ENCODE measurements at places on chromosomes 7 and 10. TPM values are rescaled to one million over a fixed set of nuclear protein-coding genes. Genes with fewer than 3 reads are reported as not detected.

The MLLT10 gene
- total RNA-seq: 56.8 TPM

The CD36 gene
- total RNA-seq: 935 TPM

The GOT1 gene
- 21.9 TPM for total RNA-seq

The HIP1 gene
- 45.3 TPM for total RNA-seq

The PTPRZ1 gene
- total RNA-seq: 2.2 TPM

The GIMAP8 gene
- total RNA-seq: 67.4 TPM

The BCL7B gene
- 48.6 TPM for total RNA-seq

The TEX47 gene
- not detected for total RNA-seq

The CUZD1 gene
- 1.6 TPM for total RNA-seq

The NANOS1 gene
- total RNA-seq: 0.42 TPM

The OR13A1 gene
- total RNA-seq: 0.56 TPM

The PRKG1 gene
- 10.5 TPM for total RNA-seq

The UNCX gene
- total RNA-seq: not detected

The C7orf57 gene
- total RNA-seq: not detected

The LZTS2 gene
- total RNA-seq: 61.6 TPM

The LBX1 gene
- not detected for total RNA-seq

The CRHR2 gene
- total RNA-seq: not detected

The PAPOLB gene
- total RNA-seq: not detected

The PPP1R17 gene
- not detected for total RNA-seq

The GPR15LG gene
- not detected for total RNA-seq

The MYO3A gene
- 0.09 TPM for total RNA-seq

The STEAP4 gene
- 56.4 TPM for total RNA-seq

The SPDYE6 gene
- total RNA-seq: not detected

The LIPF gene
- not detected for total RNA-seq

The MYPN gene
- not detected for total RNA-seq

The NUTM2B gene
- total RNA-seq: 2.6 TPM

The VPS37D gene
- 1.4 TPM for total RNA-seq

The SHH gene
- not detected for total RNA-seq

The SLC26A3 gene
- not detected for total RNA-seq

The CPED1 gene
- total RNA-seq: 59.6 TPM

The OR2A42 gene
- not detected for total RNA-seq

The SCART1 gene
- 8.4 TPM for total RNA-seq

The SPOCK2 gene
- total RNA-seq: 43.5 TPM

The CHCHD3 gene
- 38.3 TPM for total RNA-seq

The PHYHIPL gene
- total RNA-seq: not detected

The STRIP2 gene
- total RNA-seq: 0.85 TPM

The SUN3 gene
- total RNA-seq: not detected

The CLCN1 gene
- 0.19 TPM for total RNA-seq

The SFTPD gene
- total RNA-seq: not detected

The CAV2 gene
- total RNA-seq: 27.8 TPM

The SKIDA1 gene
- total RNA-seq: 0.72 TPM

The ITGB1 gene
- total RNA-seq: 345 TPM

The RADIL gene
- 1.2 TPM for total RNA-seq

The EGR2 gene
- total RNA-seq: 0.94 TPM

The ZNF425 gene
- 0.77 TPM for total RNA-seq

The ADCYAP1R1 gene
- 0.54 TPM for total RNA-seq

The CHRM2 gene
- total RNA-seq: not detected

The PAPSS2 gene
- 13.0 TPM for total RNA-seq

The TMEM178B gene
- total RNA-seq: 2.6 TPM

The NSUN6 gene
- 14.4 TPM for total RNA-seq

The ANXA7 gene
- 95.9 TPM for total RNA-seq

The SYCE1 gene
- total RNA-seq: not detected

The DNAH11 gene
- 1.1 TPM for total RNA-seq

The A1CF gene
- not detected for total RNA-seq

The AGR2 gene
- not detected for total RNA-seq

Measured in spleen (tissue), 13 donors.